Type B pancreatic cell (in vitro differentiated cells): ENCODE measurements at places on chromosomes 3 and 15.

GRCh38 chr15:94395640-94396039 lies 164.3 kb downstream of the MCTP2 start:
- no peak for DNase-seq

DNA sequence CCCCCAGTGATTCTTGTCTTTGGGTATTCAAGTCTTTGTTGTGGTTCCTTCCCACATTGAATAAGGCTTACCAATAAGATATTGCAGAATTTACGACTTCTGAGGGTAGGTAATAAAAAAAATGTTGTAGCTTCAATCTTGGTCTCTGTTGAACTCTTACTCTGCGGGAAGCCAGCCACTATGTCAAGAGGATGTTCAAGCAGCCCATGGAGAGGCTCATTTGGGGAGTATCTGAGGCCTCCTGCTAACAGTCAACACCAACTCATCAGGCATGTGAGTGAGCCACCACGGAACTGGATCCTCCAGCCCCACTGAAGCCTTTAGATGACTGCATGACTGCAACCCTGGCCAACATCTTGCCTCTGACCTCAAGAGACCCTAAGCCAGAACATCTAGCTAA lies 3.2 kb upstream of the TBC1D23 start:
- DNase-seq, result no peak

DNA sequence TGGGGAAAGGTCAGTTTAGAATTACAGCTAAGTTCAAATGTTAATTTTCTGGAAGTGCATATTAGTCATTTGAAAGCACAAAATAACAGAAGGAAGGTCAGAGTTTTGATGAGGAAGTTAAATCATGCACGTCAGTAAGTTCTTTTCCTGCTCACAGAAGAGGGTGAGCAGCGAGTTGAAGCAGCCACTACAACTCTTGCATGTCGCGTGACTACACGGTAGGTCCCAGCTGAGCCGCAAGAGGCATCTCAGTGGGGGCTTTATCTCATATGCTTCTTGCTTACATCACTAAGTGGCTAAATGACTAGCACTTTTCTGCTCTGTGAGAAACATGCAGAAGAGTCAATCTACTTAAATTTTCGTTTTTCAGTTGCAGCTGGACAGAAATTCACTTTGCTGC lies 21.3 kb upstream of the SEC62 start:
- no peak for DNase-seq

DNA sequence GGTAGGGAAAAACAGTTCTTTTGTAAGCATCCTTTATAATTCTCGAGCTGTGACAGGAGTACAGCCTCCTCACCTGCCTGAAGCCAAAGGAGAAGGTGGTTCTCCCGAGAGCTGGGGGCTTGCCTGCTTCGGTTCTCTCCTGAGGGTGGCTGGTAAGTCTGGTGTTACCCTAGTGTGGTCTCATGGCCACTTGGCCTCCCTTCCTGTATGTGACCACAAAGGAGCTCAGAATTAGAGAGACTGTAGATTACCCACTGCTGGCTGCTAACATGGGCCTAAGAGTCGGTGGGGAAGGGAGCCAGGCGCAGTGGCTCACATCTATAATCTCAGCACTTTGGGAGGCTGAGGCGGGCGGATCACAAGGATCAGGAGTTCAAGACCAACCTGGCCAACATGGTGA lies 12.6 kb downstream of the PDHB start:
- DNase-seq, result no peak

- no peak for DNase-seq
These were observed 10.1 kb downstream of the TGFBR2 start for GRCh38 chr3:30616347-30617027.

- DNase-seq, result no peak
These were observed 212.8 kb upstream of the RORA start for GRCh38 chr15:61441891-61442290.

DNA sequence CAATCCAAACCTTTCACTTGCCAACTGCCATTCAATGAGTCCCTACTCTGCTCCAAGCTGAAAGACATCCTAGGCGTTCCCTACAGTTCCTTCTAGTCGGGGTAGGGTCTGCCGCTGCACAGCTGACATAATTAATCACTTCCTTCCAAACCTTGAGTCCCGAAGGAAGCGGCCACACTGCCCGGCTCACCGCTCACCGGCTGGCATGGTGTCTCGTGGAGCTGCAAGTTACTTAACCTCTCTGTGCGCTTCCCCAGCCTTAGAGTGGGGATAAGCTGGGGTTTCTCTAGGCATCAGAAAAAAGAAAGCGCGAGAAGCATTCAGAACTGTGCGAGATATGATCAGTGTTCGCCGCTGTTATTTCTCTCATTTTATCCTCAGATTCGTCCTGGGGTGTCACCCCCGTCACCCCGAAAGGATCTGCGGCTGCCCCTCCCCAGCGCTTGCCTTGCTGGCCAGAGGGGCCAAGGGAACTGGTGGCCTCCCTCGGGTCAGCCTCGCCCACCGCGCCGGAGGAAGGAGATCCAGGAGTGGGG lies 748 bp downstream of the MRPS25 start:
- DNase-seq, result no peak
